Lung (tissue), 17 donors: ENCODE measurements at places on chromosomes 5 and 9. TPM values are rescaled to one million over a fixed set of nuclear protein-coding genes. Genes with fewer than 3 reads are reported as not detected.

- H3K27me3 ChIP-seq: no peaks in the 10 kb centered on the region
- peaks cover 82% of the 10 kb centered on the region for H3K4me1 ChIP-seq
- DNase-seq: no peak
- H3K36me3 ChIP-seq: no peaks in the 10 kb centered on the region
Observed at GRCh38 chr9:38022203-38022895, 46.7 kb downstream of the SHB start.

DNA sequence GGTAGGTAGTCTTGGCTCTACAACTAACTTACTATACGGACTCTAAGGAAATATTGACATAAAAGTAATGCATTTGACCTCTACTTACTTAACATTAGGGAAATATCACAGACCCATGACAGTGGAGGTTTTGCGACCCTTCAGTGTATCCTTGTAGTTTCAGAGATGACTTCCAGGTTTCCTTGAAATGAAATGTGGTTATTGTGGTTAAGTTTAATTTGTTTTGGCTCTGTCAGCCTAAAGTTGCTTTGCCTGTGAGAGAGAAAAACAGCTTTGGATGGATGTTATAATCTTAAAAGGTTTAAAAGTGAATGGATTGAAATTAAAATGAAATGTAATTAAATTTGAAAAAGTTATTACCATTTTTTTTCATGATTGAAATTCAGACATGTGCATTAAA lies 42.9 kb downstream of the LRRTM2 start:
- no peak for DNase-seq
- H3K27ac ChIP-seq: no peak overlapping the region
- no peaks in the 10 kb centered on the region for H3K27me3 ChIP-seq
- H3K4me3 ChIP-seq: no peak overlapping the region
- H3K36me3 ChIP-seq: no peaks in the 10 kb centered on the region

DNA sequence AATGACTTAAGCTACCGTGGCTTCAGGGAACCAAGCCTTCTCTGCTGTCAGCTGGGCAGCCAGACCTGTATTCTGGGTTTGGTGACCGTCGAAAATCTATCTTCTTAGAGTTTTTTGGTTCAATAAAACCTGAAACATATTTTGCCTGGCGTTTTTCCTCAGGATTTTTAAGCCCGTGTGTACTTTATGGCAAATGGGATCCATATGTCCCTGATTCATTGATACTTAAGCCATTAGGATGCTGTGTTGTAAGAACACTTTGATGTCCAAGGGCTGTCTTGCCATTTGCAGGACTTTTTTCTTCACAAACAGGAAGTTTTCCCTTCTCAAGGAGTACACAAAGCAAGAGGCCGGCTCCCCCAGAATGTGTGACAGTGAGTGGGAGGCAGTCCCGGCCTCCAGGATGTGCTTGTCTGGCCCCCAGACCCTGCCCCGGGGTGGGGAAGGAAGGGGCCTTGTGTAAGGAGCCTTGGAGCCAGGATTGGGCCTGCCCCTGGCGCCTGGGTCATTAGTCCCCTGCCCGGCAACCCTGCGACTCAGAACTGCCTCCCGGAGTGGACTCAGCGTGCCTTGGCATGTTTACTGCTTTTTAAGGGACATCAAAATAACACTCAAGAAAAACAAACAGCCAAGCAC lies 83.4 kb upstream of the SMIM23 start:
- H3K4me3 ChIP-seq: no peak overlapping the region
- H3K27me3 ChIP-seq: no peaks in the 10 kb centered on the region
- H3K27ac ChIP-seq: no peak overlapping the region
- DNase-seq: peak; percentile 46

DNA sequence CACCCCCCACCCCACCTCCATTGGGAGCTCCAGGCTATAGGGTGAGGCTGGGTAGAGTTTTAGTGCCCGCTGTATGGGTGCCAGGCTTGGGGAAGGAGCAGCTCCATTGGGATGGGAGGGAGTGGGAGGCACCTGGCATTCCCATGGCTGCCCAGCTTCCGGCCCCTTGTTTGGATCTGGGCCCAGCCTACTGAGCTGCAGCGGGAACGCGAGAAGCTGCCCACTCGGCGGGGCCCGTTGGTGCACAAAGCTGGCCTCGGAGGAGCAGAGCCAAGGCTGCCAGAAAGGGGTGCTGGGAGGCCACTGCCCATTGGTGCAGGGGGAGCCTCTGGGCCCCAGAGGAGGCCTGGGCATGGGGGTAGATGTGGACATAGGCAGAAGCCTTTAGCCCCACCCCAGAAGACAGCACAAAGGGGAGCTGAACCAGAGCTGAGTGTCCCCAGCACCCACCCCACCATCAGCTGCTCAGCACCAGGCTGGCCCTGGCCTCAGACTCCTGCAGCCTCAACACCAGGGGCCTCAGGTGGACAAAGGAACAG lies 4.4 kb downstream of the LCN9 start:
- no peak overlapping the region for H3K4me3 ChIP-seq
- no peaks in the 10 kb centered on the region for H3K4me1 ChIP-seq
- peaks cover 3% of the 10 kb centered on the region for H3K27me3 ChIP-seq
- no peaks in the 10 kb centered on the region for H3K36me3 ChIP-seq
- no peak overlapping the region for H3K27ac ChIP-seq

Gene CNTFR
- total RNA-seq: 3.3 TPM

Gene OR1Q1
- not detected for total RNA-seq

Gene ADGRD2
- total RNA-seq: not detected

Gene DOCK8
- 75.1 TPM for total RNA-seq
